ENCODE measurements at places on chromosomes 2 and 18. TPM values are rescaled to one million over a fixed set of nuclear protein-coding genes. Genes with fewer than 3 reads are reported as not detected.

Gene PID1
- 27.8 TPM for total RNA-seq

Gene FABP1
- 244 TPM for total RNA-seq

Gene GALNT14
- total RNA-seq = 2.2 TPM

Gene GPAT2
- not detected for total RNA-seq

Gene AQP12A
- total RNA-seq = not detected

Gene TUBB8B
- not detected for total RNA-seq
